ENCODE measurements at places on chromosomes 3 and 15.

GRCh38 chr3:4813909-4814304 lies 165.3 kb upstream of the BHLHE40 start:
- no peak for DNase-seq

GRCh38 chr3:109713288-109713687 lies 375.9 kb upstream of the DPPA4 start:
- DNase-seq: no peak

GRCh38 chr15:69011641-69012040 lies 2.9 kb upstream of the NOX5 start:
- no peak for DNase-seq

DNA sequence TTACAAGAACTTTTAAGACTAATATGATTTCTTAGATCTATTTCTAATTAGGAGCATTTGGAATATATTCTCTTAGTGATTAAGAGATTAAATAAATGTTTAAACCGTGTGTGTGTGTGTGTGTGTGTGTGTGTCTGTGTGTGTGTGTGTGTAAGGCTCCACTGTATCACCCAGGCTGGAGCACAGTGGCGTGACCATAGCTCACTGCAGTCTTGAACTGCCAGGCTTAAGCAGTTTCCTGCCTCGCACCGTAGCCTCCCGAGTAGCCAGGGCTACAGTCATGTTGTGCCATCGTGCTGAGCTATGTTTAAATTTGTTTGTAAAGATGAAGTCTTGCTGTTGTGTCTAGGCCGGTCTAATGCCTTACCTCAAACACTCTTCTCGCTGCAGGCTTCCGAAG lies 109.4 kb downstream of the KLHL25 start:
- no peak for DNase-seq

GRCh38 chr3:15055019-15055557 lies 10.0 kb downstream of the MRPS25 start:
- no peak for DNase-seq

DNA sequence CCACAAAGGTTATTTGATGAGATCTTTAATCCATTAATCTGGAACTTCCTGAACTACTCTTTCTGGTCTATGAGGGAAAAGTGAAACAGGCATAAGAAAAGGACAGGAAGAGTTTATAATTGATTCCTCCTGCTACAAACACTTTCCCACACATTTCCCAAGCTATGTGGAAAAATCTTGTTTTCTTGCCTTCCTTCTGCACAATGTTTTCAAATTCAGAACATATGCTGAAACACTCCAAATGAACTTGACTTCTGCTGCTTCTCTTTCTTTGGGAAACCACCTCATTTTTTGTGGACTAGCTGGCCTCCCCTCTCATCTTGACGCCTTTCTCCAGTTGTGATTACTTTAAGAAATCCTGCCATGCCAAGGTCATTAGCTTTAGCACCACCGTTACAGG lies 100.7 kb upstream of the PTPRG start:
- DNase-seq: no peak

- DNase-seq: no peak
Observed at GRCh38 chr3:86175051-86175536, 815.9 kb downstream of the VGLL3 start.

GRCh38 chr3:146550743-146551510 lies 6.5 kb upstream of the PLSCR1 start:
- no peak for DNase-seq

- no peak for DNase-seq
Observed at GRCh38 chr3:122727766-122728165, 47.1 kb downstream of the PARP14 start.

DNA sequence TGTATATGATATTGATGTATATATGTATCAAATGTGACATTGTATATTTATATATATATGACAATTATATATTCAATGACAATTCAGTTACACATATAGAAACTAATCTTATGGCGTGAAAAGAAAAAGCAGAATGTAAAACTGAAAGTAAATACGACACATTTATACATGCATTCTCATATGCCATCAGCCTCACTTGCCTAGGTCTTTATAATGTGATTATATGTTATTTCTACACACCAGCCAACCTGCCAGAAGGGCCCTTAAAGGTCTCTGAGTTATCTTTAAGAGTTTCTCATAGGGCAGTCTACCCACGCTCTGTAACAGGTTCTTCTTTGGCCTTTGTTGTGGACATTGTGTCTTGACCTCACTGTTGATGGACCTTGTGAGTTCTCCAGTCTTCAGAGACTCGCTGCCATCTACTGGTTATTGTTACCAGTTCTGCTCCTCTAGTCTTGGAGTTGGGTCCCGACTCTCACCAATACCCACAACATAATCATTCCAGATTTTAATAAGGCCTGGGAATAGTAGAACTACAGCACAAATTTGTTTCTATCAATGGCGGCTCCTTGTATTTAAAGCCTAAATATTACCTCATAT lies 371.5 kb upstream of the GOLIM4 start:
- no peak for DNase-seq

DNA sequence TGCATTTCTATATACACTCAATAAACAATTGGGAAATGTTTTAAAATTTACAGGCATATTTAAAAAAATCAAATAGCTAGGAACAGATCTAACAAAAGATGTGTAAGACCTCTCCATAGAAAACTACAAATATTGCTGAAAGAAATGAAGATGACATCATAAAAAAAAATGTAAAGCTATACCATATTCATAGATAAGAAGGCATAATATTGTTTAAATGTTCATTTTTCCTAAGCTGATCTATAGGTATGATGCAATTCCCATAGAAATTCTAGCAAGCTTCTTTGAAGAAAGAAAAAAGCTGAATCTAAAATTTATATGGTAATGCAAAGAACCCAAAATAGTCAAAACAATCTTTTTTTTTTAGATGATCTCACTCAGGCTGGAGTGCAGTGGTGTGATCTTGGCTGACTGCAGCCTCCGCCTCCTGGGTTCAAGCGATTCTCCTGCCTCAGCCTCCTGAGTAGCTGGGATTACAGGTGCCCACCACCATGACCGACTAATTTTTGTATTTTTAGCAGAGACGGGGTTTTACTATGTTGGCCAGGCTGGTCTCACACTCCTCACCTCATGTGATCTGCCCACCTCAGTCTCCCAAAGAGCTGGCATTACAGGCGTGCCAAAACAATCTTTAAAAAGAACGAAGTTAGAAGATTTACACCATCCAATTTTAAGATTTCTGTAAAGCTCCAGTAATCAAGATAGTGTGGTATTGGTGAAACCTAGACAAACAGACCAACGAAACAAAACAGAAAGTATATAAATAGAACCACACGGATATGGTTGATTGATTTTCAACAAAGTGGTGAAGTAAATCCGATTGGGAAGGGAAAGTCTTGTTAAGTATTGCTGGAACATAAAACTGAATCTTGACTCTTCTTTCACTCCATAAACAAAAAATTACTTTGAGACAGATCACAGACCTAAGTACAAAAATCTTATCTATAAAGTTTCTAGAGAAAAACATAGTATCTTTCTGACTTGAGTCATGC lies 6.3 kb upstream of the BHLHE40 start:
- no peak for DNase-seq

DNA sequence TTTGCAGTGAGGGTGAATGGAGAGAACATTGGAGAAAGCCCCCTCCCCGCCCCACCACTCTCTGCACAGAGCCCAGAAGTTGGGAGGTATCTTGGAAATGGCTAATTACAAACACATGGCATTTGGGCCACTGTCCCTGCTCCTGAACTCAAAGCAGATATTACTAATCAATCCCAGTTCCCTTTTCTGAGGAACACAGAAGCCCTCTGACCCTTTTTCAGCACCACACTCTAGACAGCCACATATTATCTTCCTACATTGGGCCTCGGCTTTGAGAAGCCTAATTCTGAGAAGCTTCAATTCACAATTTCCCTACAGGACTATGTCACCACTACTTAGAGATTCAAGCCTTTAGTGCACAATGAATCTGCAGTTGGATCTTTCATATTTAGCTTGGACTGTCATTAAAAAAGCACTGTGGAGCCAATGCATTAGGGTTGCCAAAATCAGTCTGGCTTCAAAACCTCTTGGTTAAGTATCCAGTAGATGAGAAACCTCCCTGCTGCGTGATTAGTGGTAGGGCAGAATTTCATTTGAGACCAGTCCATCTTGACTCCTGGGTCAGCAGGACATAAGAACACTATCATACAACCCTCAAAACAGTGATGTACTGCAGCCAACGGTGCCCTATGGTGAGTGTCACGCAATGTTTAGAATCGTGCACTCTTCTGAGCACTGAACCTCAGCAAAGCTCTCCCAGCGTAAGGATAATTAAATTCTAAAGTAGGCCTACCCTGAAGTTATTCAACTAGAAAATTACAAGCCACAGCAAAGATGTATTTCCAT lies 26.1 kb downstream of the MGLL start:
- DNase-seq: no peak

DNA sequence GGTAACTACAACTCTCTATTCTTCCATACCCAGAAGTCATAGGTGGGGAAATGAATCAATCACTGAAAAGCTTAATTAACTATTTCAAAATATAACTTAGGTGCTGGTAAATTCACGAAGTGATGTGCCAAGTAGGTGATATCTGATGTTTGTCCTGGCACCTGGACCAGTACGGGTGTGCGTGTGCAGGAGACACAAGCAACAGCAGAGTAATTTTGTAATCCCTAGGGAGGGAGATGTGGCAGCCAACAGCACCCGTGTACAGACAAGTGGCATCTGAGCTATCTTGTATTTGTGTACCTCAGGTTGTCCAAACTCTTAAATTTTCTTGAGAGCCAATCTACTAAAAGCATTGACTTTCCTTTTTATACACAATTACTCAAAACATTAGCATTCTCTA lies 22.8 kb downstream of the USF3 start:
- DNase-seq: no peak

DNA sequence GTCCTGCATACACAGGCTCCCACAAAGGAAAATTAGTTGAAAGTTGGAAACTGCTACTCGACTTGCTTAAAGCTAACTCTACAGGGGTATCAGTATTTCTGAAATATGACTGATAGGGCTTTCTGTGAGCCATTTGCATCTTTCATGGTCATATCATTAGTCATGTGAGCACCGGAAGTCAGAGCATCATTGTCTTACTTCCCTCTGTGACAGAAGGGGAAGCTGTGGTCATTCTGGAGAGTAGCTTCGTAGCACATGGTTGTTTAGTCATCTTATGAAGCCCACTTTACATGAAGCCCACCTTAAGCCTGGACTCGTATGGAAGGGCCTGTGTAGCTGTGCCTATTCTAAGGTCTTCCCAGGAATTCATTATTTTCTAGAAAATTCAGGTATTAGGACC lies 69.0 kb downstream of the COL6A5 start:
- no peak for DNase-seq

DNA sequence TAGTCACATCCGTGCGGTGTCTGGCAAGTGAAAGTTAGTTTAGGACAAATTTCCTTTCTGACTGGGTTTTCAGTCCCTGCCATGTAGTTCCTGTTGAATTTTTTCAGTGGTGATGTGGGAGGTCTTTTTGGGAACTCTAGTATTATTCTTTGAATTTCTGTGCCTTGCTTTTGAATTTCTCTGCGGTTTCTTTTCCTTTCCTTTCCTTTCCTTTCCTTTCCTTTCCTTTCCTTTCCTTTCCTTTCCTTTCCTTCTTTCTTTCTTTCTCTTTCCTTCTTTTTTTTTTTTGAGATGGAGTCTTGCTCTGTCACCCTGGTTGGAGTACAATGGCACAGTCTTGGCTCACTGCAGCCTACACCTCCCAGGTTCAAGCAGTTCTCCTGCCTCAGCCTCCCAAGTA lies 88.2 kb downstream of the CGNL1 start:
- DNase-seq: no peak

DNA sequence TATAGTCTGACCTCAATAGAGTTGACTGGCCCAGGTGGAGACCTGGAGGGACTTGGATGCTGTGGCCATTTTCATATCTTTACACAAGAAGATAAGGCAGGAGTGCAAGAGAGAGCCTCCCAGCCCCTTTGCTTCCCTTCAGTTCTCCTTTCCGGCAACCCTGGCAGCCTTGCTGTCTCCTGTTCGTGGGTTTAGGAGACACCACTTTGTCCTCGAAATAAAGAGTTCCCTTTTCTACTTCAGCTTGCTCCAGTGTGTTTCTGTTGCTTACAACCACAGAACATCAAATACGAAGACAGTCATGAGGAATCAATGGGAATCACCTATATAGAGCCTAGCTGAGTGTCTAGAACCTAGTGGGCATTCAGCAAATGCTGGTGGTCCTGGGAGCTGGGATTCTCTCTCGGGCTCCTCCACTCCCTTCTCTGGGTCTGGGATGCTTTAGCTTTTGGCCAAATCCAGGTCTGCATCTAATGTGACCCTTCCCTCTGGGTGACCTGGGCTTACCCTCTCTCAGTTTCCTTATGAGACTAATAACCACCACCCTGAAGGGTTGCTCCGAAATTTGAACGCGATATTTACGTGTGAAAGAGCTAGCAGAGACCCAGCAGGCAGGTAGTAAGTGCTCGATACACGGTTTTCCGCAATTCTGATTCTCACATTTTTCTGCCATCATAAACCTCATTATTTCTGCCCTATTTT lies 44.5 kb downstream of the PCSK6 start:
- no peak for DNase-seq

DNA sequence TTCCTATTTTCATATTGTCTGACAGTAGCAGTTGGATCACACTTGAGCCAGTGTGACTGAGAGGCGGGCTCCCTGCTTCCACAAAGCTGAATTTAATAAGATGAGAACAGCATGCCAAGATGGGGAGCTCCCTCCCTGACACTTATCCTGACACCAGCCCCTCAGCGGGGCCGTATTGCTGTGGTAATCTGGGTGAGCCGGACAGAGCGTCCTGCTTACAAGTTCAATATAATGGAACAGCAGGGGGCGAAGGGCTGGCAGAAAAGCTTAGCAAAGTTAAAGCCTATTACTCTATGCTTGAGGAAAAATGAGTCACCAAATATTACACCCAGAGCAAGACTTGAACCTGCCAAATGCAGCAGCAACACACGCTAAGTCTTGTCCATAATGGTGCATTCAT lies 163.8 kb upstream of the CMC1 start:
- no peak for DNase-seq

- DNase-seq: no peak
Observed at GRCh38 chr3:115876876-115877614, 253.7 kb downstream of the GAP43 start.

DNA sequence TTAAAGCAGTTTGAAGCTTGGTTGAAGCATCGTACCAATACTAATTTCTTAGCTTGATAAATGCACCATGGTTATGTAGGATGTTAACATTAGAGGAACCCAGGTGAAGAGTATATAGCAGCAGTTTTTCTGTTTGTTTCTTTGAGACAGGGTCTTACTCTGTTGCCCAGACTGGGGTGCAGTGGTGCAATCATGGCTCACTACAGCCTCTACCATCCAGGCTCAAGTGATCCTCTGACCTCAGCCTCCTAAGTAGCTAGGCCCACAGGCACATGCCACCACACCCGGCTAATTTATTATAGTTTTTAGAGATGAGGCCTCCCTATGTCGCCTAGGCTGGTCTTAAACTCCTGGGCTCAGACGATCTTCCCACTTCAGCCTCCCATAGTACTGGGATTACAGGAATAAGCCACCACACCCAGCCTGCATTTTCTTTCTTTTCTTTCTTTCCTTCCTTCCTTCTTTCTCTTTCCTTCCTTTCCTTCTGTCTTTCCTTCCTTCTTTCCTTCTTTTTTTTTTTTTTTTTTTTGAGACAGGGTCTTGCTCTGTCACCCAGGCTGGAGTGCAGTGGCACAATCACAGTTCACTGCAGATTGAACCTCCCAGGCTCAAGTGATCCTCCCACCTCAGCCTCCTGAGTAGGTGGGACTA lies 6.1 kb downstream of the PEAK1 start:
- no peak for DNase-seq
